Foreskin fibroblast (primary cell): ENCODE measurements at places on chromosomes 6 and 20.

GRCh38 chr6:155155787-155156447, 107.9 kb upstream of the CLDN20 start:
- DNase-seq: no peak

- no peak for DNase-seq
Observed at GRCh38 chr6:35736253-35736894, 458 bp upstream of the ARMC12 start.

DNA sequence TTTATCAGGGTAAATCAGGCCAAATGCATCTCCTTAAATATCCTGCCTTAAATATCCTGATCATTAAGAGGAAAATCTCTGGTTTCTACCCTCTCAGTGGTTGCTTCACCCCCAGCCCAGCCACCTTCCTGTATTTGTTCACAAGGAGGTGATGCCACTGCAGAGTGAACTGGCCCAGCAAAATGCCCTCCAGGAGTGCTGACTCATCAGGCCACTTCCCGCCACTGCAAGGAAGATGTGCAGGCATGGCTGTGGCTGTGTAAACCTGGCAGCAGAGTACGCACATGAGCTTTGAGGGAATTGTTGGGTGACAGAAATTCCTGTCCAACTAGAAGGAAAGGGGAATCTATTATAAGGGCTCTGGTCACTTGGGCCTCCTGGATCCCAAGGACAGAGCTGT, 13.8 kb downstream of the NQO2 start:
- DNase-seq: no peak

- no peak for DNase-seq
Observed at GRCh38 chr6:131103901-131104300, 31.4 kb upstream of the AKAP7 start.

GRCh38 chr20:16587066-16587465, 13.8 kb upstream of the KIF16B start:
- no peak for DNase-seq

- no peak for DNase-seq
Observed at GRCh38 chr20:43341511-43341910, 116.2 kb upstream of the SRSF6 start.

DNA sequence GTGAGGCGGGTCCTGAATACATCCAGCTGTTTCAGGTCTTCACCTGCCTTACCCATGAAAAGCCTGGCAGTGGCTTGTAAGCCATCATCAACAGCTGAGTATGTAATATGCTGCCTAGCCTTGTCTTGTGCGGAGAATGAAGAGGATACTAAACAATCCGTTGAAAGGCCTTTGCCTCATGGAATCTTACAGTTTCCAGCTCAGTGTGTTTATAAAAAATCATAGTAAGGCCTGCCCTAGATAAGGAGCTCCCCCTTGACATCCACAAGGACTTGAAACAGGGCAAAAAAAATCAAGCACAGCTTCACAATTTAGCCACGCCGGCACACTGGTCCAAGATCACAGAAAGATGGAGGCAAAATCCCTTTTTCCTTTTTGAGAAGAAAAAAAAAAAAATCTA, 115.7 kb downstream of the KIF16B start:
- DNase-seq: no peak

- DNase-seq: no peak
Observed at GRCh38 chr6:21827425-21828202, 234.1 kb downstream of the SOX4 start.

- DNase-seq: peak; percentile 69
Observed at GRCh38 chr20:40741507-40742106, 52.6 kb upstream of the MAFB start.

DNA sequence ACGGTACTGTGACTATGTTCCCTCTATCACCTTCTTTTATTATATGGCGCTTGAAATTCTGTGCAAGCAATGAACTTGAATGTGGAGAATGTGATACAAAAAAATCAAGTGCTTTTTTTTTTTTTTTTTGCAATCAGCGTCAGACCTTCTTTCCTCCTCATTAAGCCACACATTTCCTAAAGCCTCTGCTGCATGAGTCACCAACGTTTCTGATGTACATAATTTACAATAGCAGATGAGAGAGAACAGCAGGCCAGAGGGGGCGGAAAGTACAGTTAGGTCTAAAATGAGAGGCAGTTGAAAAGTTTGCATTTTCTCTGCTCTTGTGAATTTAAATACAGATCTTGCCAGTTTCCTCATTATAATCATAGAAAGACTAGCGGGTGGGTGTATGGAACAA, 114.6 kb upstream of the RIPOR2 start:
- DNase-seq: peak; percentile 79

GRCh38 chr20:52280407-52280806, 88.8 kb upstream of the ZFP64 start:
- DNase-seq: no peak

- DNase-seq: no peak
Observed at GRCh38 chr6:154763650-154764049, 30.4 kb downstream of the SCAF8 start.

- no peak for DNase-seq
Observed at GRCh38 chr6:35392773-35393672, 50.7 kb downstream of the PPARD start.

DNA sequence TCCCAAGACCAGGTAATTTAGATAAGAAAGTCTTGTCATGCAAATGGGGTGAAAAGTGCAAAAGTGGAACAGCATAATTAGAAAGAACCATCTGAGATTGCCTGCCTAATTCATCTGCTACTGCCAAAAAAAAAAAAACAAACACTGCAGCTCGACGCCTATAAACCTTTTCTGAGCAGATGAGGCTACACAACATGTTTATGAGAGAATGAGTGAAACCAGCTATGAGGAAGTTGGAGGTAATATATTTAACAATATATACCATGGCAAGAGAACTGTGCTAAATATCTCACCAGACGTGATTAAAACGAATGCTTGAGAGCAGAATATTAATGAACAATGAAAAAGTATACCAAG, 50.0 kb downstream of the LAMA4 start:
- no peak for DNase-seq

DNA sequence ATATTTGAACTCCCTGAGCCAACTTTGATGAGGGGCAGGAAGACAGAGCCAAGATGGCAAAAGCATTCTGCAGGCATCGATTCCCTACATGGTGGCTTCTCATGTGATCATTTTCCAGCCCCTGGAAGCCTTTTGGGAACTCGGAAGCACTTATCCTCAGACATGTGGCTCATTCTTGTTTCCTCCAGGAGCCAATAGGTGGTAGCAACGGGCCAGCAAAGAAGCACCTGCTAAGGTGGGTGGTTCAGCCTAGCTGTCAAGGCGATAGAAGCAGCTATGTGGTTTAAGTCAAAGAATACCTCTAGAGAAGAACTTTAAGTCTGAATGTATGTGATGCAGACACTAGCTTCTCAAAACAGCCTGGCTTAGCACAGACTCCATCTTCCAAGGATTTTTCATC, 64.9 kb upstream of the PAX1 start:
- DNase-seq: no peak

DNA sequence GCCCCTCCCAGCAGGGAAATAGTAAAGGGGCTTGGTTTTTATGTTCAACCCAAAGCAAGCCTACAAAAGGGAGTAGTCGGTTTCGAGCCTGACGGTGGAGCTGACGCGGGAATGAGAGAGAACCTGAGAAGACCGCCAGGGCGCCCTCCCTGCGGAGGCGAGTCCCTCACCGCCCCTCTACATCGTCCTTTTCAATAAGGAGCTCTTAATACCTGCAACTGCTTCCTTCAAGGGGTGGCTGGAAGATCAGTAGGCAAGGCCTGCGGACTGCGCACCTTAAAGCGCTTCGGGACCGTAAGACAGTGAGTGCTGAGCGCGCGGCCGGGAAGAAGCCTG, 709 bp upstream of the ZNF76 start:
- peak; percentile 73 for DNase-seq

DNA sequence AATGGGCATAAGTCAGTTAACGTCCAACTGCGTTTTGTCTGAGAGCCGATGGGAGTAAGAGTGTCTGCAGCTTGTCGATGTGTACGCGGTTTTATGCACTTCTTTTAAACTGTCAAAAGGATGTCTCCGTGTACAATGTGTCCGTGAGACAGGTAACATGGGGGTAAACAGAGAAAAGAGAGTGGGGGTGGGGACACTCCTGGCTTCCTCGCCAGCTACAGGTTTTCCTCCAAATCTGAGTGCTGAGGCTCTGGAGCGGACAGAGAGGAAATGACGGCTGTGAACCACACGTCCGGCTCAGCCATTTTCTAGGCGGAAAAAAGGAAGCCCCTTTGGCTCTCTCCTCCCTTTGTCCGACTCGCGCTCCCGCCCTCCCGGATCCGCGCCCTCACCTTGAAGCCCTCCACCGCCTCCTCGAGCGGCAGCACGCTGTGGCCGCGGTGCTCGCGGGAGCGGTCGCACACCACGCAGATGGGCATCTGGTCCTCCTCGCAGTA, 916 bp downstream of the TRIM27 start:
- DNase-seq: peak; percentile 63

DNA sequence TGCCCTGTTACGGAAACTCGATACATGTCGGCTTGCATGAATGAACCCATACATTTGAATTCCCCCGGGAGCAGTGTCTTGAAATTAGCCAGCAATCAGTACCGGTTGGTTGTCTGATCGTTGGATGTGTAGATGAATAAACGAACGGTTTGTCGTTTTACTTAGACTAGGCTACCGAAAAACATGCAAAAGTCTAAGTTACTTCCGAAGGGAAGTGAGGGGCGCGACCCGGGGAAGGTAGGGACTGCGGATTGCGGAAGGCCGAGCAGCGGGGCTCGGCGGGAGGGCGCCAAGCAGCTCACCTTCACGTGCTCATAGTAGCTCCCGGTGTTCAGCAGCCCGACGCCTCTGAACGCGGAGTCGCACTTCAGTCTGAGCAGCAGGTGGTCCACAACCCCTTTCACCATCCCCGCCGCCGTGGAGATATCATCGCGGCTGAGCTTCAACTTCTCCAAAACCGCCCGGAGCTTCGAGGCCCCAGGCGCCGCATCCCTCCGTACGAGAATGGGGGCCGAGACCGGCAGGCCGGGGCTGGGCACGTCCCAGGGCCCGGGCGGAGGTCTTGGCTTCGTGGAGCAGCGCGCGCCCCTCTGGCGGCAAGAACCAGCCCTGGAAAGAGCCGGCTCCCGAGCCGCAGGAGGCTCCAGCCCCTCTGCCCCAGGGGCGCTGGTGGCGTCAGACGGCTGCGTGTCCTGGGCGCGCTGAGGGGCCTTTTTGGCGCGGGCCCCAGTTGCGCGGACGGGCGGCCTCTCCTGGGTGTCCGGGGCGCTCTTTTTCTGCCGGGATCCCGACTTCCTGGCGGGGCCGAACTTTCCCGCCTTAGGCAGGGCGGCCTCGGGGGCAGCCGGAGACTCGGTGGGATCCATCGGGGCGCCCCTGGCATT, 632 bp downstream of the CGAS start:
- peak; percentile 36 for DNase-seq

- no peak for DNase-seq
Observed at GRCh38 chr6:25815194-25815593, 16.7 kb downstream of the SLC17A1 start.

DNA sequence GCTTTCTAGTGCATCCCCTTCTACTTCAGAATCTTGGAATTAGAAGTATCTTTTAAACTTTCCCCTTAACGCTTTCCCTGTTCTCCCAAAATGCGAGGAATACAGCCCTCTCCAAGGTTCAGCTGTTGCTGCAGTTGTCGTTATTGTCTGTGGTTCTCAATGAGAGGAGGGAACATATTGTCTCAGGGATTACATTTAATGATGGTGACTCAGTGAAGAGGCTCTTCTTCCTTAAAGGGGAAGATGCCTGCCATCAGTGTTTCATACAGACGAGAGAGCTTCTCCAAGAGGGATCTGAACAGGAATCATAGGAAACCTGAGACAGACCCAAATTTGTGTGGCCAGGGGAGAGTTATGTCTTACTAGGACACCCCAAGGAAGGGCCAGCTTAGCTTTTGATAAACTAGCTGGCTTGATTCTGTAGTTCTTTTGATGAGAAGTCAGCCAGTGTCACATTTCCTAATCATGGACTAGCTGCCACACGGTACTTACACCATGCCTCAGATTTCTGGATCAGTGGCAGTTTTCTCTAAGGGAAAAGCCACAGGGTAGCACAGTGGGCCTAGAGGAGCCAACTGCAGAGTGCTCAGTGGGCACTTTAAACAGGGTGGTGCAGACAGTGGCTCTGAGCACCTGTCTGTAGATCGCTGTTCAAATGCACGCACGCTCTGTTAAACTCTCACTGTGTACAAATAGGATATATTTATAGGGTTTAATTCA, 59.7 kb upstream of the TMEM181 start:
- DNase-seq: peak; percentile 49

DNA sequence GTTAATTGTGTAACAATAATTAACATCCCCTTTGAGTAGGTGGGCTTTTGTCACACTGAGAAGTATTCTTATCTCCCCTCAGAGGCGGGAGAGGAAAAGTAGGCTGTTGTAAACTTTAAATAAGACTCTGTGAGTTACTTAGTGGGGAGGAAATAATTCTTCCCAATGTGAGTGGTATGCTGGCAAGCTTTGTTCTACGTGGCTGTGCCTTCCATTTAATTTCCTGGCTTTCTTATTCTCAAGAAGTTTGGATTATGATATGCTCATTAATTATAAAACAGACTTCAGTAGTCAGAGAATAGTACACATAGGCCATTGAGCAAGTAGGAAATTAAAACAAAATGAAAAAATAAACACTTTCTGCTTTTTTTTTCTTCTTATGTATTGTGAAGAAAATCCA, 19.1 kb downstream of the ADGRB3 start:
- no peak for DNase-seq

DNA sequence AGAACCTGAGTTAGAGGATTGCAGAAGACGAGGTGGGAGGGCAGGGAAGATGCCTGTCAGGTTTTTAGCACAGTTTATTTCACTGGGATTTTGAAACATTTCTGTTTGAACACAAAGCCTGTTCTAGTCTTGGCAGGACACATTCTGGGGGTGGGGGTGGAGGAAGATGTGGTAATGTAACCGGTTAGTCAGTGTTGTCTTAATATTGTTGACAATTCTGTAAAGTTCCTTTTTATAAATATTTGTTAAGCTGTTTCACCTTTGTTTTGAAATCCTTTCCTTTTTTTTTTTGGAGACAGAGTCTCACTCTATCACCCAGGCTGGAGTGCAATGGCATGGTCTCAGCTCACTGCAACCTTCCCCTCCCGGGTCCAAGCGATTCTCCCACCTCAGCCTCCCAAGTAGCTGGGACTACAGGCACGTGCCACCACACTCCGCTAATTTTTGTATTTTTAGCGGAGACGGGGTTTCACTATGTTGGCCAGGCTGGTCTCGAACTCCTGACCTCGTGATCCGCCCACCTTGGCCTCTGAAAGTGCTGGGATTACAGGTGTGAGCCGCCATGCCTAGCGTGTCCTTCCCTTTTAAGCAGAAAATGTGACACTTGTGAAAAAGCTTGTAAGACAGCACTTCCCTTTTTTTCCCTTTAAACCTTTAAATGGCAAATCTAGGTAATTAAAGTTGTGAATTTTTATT, 20.2 kb downstream of the SLC9A8 start:
- DNase-seq: peak; percentile 29

- DNase-seq: peak; percentile 71
Observed at GRCh38 chr6:46437671-46438221, 53.5 kb downstream of the RCAN2 start.
